ENCODE measurements at places on chromosomes 12 and 14.
A peak's percentile ranks its signal among the peaks of the same experiment; 100 is the strongest.

GRCh38 chr12:42568952-42569915 lies 20.3 kb downstream of the PRICKLE1 start:
- peak; percentile 17 for DNase-seq

- no peak for DNase-seq
Measured at GRCh38 chr14:63362389-63362819, 43.7 kb upstream of the GPHB5 start.

- no peak for DNase-seq
Measured at GRCh38 chr12:9980126-9980525, 8.9 kb downstream of the CLEC12A start.

- no peak for DNase-seq
Measured at GRCh38 chr12:17992002-17992656, 97.9 kb downstream of the RERGL start.

GRCh38 chr14:71138448-71139293 lies 231.4 kb downstream of the PCNX1 start:
- DNase-seq, result peak; percentile 48

- no peak for DNase-seq
Measured at GRCh38 chr12:20508359-20508758, 140.0 kb downstream of the PDE3A start.

- DNase-seq, result peak; percentile 28
Measured at GRCh38 chr12:31715283-31715825, 13.5 kb downstream of the AMN1 start.

- DNase-seq, result no peak
Measured at GRCh38 chr14:102875652-102876051, 46.8 kb upstream of the AMN start.

GRCh38 chr12:10512798-10513197 lies 7.1 kb downstream of the EIF2S3B start:
- DNase-seq, result no peak

- no peak for DNase-seq
Measured at GRCh38 chr12:73547421-73547820, 990.2 kb upstream of the ATXN7L3B start.

DNA sequence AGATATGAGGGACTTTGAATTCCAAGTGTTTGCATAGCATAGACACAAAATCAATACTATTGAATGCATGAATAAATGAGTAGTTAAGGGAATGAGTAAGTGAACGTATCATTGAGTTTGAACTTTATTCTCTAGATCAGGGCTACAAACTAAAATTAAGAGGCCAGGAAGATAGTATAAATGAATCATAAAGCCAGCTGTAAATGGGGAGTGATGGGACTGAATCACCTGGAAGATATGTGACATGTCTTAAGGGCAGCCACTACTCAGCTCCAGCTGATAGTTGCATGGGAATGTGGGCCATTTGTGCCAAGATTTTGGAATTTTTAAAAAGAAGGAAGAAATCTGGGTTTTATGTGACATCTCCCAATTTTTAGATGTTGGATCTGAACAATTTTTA lies 229.9 kb downstream of the AKAP6 start:
- no peak for DNase-seq

DNA sequence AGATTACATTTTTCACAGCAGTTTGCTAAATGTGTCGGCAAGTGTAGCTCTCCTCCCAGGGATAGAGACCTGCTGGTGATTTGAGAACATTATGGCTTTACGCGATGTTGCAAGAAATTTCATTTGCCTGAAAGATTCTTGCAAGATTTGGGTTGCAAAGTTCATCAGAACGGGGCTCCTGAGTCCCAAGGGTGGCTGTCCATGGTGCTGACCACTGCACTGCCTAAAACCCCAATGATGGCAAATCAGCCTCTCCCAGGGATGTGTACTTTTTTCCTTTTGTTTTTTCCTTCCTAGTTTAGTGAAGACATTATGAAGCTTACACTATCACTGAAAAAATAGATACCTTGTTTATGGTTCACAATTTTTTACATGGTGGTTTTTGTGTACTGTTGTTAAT lies 85.4 kb downstream of the WSCD2 start:
- DNase-seq, result peak; percentile 28

DNA sequence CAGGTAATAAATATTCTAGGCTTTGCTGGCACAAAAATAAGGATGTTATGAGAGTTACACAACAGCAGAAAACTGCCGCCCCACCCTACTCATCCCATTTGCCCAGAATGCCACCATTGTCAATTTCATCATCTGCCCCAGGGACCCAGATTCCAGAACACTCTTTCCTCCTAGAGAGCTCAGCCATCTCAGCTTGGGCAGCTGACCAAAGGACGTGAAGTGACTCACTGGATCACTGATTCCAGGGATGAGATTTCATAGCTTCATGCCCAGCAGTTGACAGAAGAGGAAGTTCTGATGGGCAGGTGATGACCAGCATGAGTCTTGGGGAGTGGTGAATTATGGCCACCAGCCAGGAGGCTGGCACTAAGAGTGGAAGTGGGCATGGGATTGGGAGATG lies 450.3 kb downstream of the RMST start:
- DNase-seq, result no peak

- no peak for DNase-seq
Measured at GRCh38 chr14:78253986-78254385, 83.8 kb downstream of the NRXN3 start.

- DNase-seq, result no peak
Measured at GRCh38 chr12:127533353-127533752, 733.6 kb upstream of the TMEM132C start.

- no peak for DNase-seq
Measured at GRCh38 chr14:100523131-100523842, 63.9 kb downstream of the BEGAIN start.

DNA sequence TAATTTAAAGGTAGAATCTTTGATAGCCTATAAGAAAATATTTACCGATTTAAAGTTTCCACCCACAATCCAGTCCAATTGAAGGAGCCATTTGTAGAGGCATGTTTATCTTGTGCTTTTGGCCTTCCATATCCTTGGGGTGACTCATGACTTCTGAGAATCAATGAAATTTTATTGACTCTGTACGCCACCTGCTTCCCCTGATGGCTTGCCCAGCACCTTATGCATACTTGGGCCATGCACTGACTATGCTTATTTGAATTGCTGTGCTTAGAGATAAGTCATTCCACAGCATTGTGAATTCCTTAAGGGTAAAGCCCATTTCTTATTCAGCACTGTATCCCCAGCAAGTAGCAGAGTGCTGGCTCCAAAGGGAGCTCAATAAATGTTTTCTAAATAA lies 954.8 kb upstream of the SEL1L start:
- no peak for DNase-seq

DNA sequence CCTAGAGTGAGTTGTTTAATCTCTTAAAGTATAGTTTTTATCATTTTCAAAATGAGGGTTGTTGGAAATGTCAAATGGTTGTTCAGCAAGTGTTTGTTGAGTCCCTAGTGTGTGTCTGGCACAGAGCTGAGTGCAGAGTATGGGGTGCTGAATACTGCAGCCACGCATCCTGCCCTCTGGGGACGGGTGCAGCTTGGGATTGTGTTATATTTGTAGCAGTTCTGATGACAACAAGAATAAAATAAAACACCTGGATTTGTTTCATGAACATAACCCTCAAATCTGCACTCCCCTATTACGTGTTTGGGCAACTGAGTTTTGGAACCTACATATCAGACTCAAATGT lies 127.9 kb downstream of the CACNA1C start:
- DNase-seq, result no peak

GRCh38 chr14:92555465-92556111 lies 42.0 kb downstream of the RIN3 start:
- no peak for DNase-seq

DNA sequence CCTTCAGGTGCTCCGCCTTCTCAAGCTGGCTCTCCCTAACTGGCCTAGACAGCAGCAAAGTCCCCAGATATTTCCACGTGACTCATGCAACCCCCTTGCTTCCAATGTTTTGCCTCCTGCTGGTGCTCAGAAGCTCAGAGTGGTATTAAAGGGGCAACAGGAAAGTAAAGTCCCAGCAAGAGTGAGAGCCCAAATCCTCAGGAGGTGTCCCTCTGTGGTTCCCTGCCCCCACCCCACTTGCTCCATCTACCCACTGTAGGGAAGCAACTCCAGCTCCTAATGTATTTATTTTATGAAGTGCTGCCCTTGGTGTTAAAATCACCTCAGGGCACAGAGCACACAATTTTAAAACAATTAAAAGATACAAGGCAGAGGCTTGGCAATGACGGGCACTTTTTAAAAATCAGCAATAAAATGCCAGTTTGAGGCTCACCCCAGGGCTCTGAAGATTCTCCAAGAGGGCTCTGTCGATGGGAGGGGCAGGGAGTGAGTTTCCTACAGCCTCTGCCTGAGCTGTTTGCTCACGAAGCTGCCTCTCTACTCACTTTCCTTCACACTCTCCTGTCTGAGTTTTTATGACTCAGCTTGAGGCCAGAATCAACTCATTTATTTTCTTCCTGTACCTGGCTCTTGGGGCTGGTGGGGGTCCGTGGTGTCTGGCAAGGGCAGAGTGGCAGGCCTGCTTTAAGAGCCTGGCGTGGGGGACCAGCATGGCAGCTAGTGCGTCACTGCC lies 81.9 kb upstream of the MAX start:
- no peak for DNase-seq

DNA sequence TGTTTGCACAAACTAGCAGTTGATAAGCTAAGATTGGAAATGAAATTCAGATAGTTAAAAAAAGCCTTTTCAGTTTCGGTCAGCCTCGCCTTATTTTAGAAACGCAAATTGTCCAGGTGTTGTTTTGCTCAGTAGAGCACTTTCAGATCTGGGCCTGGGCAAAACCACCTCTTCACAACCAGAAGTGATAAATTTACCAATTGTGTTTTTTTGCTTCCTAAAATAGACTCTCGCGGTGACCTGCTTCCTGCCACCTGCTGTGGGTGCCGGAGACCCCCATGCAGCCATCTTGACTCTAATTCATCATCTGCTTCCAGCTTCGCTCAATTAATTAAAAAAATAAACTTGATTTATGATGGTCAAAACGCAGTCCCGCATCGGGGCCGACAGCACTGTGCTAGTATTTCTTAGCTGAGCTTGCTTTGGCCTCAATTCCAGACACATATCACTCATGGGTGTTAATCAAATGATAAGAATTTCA lies 335.6 kb downstream of the TMEM121 start:
- no peak for DNase-seq

All from GM19239 (cell line).